ENCODE measurements at places on chromosomes 12 and 14.

DNA sequence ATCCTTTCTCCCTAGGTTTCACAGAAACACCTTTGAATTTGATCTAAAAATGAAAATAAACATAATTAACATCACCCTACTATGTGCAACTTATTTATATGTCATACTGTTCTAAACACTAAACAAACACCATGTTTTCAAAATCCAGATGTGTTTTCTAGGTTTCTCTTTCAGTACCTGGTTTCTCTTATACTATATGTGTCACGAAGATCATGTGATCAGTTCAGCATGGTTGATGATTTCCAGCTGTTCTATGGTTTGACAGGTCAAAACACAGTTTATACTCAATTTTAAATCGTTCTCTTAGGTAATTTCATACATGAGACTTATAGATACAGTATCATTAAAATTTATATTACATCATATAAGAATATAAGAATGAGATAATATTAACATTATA lies 373.1 kb downstream of the SOX5 start:
- no peak for DNase-seq
- no peak overlapping the region for H3K27ac ChIP-seq
- H3K4me3 ChIP-seq, result no peak overlapping the region
- no peaks in the 10 kb centered on the region for H3K36me3 ChIP-seq
- no peaks in the 10 kb centered on the region for H3K4me1 ChIP-seq

DNA sequence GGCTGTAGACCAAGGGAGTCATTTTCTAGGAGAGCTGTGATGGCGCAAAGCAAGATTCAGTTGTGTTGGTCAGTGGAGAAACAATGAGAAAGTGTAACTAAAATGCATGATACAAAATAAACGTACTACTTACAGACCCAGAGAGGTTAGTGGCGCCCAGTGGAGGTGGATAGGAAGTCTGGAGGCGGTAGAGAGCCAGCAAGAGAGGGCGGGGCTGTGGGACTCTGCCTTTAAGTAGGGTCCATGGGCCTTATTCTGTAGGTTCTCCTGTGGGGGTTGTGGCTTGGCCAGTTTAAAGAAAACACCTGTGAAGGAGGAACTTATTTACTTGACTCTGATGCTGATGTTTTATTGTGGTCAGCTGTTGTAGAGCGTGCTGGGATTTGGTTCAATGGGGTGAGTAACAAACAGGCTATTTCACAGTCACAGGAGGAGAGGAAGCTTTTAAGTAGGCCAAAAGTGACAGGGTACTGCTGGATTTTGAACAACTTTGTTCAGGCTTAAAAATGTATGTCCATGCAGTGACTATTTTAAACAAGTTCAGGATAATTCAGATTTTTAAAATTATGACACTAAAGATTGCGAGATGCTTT lies 1097.7 kb downstream of the TMTC2 start:
- no peak overlapping the region for H3K27ac ChIP-seq
- no peaks in the 10 kb centered on the region for H3K36me3 ChIP-seq
- H3K4me3 ChIP-seq, result no peak overlapping the region
- no peak for DNase-seq
- no peaks in the 10 kb centered on the region for H3K4me1 ChIP-seq

DNA sequence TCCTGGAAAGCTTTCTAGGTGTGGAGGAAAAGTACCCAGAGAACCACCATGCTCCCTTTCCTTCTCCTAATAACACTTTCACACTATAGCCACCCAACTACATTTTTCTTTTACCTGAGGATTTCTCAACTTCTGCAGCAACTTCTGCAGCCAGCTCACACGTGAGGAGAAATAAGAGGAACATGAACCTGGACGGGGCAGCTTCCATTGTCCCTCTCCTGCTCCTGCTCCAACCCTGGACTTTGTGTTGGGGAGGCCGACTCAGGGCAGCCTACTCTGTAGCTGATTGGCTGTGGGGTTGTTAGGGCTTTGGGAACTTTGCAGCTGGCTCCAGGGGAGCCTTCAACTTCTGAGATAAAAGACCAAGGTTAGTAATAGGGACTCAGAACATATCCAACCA lies at the start of gene ERP27:
Gene ERP27 (minus strand): TSS at position 237 of the 400 bp plus-strand sequence. CDS start 29 bp downstream, at position 208.
- no peaks in the 10 kb centered on the region for H3K27me3 ChIP-seq
- no peak within 1 kb of the TSS for H3K4me3 ChIP-seq
- no peaks in the 10 kb centered on the region for H3K36me3 ChIP-seq
- H3K4me1 ChIP-seq, result no peaks in the 10 kb centered on the region

DNA sequence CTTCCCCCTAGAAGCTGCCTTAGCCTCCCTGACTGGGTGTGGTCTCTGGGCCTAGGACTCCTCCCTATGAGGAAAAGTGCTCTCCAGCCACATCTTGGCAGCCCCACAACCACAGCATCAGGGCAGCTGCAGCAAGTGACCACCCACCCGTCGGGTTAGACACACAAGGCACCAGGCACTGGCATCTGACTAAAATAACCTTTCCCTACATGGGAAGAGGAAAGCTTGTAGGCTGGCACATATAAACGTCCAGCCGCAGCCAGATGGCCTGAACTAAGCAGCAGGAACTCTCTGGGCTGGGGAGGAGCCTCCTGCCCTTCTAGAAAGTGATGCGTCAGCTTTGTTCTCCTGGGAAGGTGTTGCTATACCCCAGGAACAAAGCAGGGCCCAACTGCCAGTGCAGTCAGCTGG lies 328.7 kb downstream of the DPF3 start:
- DNase-seq, result no peak
- H3K4me1 ChIP-seq, result peaks cover 3% of the 10 kb centered on the region

GRCh38 chr12:123840765-123841425 lies 78.8 kb downstream of the DNAH10 start:
- H3K36me3 ChIP-seq, result no peaks in the 10 kb centered on the region
- no peaks in the 10 kb centered on the region for H3K27me3 ChIP-seq
- no peak overlapping the region for H3K4me3 ChIP-seq
- DNase-seq, result peak; percentile 11
- H3K27ac ChIP-seq, result no peak overlapping the region

DNA sequence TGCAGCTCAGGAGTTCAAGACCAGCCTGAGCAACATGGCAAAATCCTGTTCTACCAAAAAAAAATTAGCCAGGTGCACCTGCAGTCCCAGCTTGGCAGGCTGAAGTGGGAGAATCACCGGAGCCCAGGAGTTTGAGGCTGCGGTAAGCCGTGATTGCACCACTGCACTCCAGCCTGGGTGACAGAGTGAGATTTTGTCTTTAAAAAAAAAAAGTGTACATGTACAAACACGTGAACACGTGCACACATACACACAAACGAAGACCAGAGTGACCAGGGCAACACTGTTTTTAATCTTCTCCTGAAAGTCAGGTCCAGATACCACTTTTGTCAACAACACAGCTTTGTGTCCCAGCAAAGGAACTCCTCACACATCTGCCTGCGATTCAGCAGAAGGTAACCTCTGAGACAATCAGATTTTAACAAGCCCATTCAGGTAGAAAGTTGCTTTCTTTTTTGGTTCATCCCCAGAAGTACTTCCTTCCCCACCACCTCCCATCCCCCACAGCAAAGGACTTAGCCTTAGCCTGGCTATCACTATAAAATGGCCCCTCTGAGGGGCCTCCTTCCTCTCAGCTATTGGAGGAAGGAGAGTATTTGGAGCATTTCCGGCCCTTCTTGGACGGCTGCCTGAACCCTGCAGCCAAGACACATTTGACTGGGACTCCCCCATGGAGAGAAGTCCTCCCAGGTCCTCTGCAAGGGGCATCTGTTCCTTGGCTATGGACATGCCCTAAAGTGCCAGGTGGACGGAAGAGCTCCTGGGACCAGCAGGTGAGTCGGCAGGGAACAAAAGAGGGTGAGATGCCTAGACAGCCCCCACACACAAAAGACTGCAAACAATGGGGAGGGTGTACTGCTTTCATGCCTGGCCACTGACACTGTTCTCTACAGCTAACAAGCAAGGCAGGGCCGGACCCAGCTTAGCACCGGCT lies 9.8 kb downstream of the CTDSP2 start:
- H3K4me3 ChIP-seq, result no peak overlapping the region
- no peaks in the 10 kb centered on the region for H3K27me3 ChIP-seq
- peaks cover 25% of the 10 kb centered on the region for H3K4me1 ChIP-seq
- no peaks in the 10 kb centered on the region for H3K36me3 ChIP-seq
- DNase-seq, result peak; percentile 86

Measured in mesendoderm (in vitro differentiated cells).